Vagina (tissue), 2 donors: ENCODE measurements at places on chromosomes 16 and 17.

- no peak for DNase-seq
These were observed 4.4 kb upstream of the ASGR1 start for GRCh38 chr17:7183433-7184090.

- no peak for DNase-seq
These were observed 3.9 kb downstream of the SPATA20 start for GRCh38 chr17:50550661-50551432.

DNA sequence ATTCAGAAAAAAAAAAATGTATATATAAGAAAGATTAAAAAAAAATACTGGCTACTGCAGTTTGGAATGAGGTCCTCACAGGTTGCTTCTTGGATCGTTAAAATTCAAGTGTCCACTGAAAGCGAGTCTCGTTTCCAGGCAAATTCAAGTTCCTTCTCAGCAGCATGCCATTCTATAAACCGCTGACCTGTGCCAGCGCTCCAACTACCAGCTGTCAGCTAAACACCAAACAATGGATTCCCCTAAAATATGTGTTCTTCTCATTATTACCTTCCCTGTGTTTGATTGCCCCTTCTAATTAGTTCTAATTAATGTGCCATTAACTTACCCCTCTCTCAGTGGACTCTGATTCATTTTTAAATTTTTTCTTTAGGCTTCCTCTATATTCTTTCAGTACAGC is 92.4 kb downstream of the DNAH9 start:
- DNase-seq, result no peak

DNA sequence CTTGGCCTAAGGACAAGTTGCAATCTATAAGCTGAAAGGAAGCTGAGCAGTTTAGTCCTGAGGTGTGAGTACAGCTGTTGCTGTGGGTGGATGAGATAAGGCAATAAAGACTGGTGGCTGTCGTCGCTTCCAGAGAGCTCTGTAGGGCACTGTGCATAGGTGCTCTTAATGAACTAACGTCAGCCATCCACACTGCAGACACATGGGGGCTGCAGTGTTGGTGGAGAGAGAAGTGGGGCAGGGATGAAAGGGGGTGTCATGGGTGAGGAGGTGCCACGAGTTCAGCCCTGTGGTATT is 139.9 kb upstream of the IRX3 start:
- no peak for DNase-seq

GRCh38 chr17:14756479-14756878 is 455.6 kb downstream of the HS3ST3B1 start:
- DNase-seq, result peak; percentile 65

DNA sequence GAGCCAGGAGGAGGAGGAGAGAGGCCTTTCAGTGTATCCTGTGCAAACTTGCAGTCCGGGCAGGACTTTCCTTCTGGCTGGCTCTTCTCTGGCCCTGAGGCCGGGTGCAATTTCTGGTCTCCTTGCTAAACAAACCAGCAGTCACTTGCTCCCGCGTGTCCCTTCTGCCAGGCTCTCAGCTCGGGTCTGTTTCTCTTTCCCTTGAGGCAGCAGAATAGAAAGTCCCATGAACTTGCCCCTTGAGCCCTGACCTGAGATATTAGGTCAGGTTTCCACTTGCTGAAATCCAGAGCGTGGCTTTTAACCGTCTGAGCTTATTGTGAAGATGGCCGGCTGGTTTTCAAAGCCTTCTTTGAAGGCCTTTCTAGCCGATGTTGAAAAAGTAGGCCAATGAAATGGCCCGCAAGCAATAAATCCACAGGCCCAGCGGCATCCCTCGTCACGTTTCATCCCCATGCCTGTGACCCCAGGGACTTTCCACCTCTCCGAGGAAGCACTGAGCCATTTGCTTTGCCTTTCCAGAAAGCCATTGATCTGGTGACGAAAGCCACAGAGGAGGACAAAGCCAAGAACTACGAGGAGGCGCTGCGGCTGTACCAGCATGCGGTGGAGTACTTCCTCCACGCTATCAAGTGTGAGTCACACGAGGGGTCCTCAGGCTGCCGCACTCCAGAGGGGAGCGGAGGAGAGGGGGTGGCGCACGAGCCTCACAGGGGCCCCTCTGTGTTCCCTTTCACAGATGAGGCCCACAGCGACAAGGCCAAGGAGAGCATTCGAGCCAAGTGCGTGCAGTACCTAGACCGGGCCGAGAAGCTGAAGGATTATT is 4.5 kb downstream of the VPS4A start:
- DNase-seq, result no peak

- DNase-seq, result no peak
These were observed 9.2 kb upstream of the SERPINF1 start for GRCh38 chr17:1752425-1753262.

GRCh38 chr16:71479420-71479819 is 9.7 kb downstream of the ZNF19 start:
- no peak for DNase-seq

GRCh38 chr17:19426631-19427030 is 15.6 kb downstream of the RNF112 start:
- no peak for DNase-seq

DNA sequence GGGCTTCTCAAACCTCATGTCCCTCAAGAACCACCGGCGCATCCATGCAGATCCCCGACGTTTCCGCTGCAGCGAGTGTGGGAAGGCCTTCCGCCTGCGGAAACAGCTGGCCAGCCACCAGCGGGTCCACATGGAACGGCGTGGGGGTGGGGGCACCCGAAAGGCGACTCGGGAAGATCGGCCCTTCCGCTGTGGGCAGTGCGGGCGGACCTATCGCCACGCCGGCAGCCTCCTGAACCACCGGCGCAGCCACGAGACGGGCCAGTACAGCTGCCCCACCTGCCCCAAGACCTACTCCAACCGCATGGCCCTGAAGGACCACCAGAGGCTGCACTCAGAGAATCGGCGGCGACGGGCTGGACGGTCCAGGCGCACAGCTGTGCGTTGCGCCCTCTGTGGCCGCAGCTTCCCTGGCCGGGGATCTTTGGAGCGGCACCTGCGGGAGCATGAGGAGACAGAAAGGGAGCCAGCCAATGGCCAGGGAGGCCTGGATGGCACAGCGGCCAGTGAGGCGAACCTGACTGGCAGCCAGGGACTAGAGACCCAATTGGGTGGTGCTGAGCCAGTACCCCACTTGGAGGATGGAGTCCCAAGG is 5.9 kb downstream of the ZNF646 start:
- no peak for DNase-seq

DNA sequence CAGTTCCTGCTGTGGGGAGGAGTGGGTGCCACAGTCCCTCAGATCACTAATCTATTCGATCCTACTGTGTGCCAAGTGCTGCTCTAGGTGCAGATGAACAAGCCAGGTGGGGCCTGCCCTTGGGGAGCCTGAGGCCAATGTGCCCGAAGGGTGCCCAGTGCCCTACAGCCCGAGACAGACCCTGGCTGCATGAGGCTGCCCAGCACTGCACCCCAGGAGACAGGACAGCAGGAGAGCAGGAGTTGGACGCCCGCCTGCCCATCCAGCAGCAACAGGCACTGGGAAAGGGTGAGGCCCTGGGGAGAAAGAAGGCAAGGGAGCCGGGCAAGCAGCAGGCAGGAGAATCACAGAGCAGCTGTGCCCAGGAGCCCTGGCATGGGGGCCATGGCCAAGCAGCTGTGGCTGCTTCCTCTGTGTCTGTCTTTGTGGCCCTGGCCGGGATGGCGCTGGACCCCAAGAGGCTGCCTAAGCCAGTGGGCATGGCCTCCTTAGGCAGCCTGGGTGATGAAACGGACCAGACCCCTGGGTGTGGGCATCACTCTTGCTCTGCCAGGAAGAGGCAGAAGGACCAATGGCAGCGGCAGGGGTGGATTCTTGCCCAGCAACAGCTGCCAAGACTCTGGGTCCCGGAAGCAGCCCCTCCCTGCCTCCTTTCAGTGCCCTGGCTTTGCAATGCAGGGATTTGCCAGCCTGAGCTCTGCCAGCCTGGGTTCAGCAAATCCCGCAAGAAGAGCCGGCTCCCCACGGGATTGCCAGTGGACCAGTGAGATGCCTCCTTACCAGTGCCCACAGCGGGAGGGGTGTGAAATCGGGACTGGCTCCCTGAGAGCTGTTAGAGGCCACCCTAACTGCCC is 179.6 kb upstream of the TNRC6C start:
- no peak for DNase-seq

DNA sequence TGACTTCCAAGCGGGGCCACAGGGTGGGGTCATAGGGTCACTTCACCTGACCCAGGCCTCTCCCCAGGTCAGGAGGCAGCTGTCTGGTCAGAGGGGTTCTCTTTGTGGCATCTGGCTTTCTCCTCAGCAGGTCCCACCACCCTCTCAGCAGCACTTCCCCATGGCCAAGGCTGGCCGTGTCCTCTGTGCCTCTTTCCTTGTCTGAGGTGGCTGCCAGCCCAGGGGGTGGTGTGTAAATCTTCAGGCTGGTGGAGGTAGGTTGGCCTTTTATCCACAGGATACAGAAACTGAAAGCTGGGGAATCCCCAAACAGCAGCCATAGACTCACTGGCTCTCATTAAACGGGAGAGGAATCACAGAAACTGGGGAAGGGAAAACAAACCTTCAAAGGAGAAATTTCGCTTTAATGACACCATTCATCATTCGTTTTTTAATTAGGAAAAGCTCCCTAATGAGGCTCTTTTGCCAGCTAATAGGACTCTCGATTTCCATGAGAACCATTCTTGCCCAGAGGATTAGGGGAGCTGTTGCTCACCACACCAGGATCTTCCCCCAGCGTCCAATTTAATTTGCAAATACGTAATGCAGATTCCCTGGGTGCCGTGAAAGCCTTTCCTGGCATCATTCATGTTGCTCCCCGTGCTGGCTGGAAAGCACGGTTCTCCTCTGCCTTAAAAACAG is 18.0 kb downstream of the C17orf75 start:
- no peak for DNase-seq

DNA sequence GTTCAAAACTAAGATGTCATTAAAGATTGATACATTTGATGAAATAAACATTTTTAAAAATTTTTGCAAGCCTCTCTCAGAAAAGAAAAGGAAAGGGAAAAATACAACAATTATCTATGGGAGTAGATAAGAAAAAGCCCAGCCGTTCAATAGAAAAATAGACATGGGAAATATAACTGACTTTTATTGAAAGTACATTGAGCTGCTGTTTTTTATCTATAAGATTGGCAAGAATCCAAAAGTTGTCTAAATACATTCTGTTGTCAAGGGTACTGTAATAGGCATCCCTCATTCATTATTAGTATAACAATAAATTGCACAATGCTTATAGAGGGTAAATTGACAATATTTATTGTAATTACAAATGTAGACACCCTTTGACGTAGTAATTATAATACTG is 38.4 kb upstream of the IRX6 start:
- DNase-seq, result no peak
